ENCODE measurements at places on chromosomes 7 and 10. TPM values are rescaled to one million over a fixed set of nuclear protein-coding genes. Genes with fewer than 3 reads are reported as not detected.

EVX1 gene
- total RNA-seq: not detected

SERPINE1 gene
- 0.27 TPM for total RNA-seq

ST8SIA6 gene
- 0.32 TPM for total RNA-seq

CCDC172 gene
- not detected for total RNA-seq

SHTN1 gene
- total RNA-seq: 0.75 TPM

SKIDA1 gene
- 0.25 TPM for total RNA-seq

HTR5A gene
- not detected for total RNA-seq

MINDY4 gene
- total RNA-seq: 1.2 TPM

LRMDA gene
- not detected for total RNA-seq

FAS gene
- total RNA-seq: 50.8 TPM

CPA2 gene
- not detected for total RNA-seq

CCDC6 gene
- 22.8 TPM for total RNA-seq

PLAC9 gene
- not detected for total RNA-seq

PLEKHS1 gene
- not detected for total RNA-seq

ADARB2 gene
- not detected for total RNA-seq

TSPAN12 gene
- total RNA-seq: not detected

TMEM225B gene
- 2.4 TPM for total RNA-seq

RSU1 gene
- total RNA-seq: 89.0 TPM

PON1 gene
- not detected for total RNA-seq

RPEL1 gene
- total RNA-seq: not detected

PDCD4 gene
- 49.4 TPM for total RNA-seq

GNAT3 gene
- not detected for total RNA-seq

OR6V1 gene
- total RNA-seq: not detected

KLF14 gene
- not detected for total RNA-seq

PLPP4 gene
- total RNA-seq: not detected

ZFYVE27 gene
- total RNA-seq: 33.9 TPM

AKR1B1 gene
- 92.9 TPM for total RNA-seq

VIPR2 gene
- total RNA-seq: 2.2 TPM

SEMA3E gene
- total RNA-seq: not detected

ASIC3 gene
- total RNA-seq: 6.0 TPM

UTF1 gene
- not detected for total RNA-seq
